ENCODE measurements at places on chromosomes 2 and 18.

DNA sequence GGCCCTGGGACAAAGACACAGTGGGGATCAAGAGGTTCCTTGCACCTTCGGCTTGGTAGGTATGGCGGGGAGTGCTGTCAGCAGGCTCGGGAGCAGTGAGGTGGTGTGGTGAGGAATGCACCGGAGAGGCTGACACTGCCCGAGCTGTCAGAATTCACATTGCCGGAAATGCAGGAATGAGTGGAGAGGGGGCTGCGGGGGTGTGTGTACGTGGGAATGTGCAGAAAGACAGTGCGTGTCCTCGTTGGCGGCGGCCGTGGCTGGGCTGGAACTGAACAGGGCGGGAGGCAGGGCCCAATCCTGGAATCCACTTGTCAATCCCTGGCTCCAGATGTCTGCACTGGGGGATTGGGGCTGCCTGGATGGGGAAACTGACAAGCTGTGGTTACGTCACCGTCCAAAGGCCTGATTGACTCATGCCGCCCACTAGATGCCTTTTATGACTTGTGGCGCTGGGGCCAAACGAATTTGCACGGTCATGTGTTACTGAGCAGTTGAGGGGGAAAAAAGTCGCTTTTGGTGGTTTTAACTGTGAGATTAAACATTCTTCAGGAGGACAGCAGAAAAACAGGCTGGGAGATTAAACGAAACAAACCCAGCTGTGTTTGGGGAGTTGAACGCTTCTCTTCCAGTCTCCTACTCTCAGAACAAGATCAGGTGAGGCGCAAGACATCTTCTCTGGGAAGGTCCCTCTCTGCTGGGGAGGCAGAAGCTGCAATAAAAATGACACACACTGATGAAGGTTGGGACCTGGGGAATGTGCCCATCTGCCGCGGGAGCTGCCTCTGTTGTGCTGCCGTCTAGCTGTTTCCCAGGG is 189.4 kb upstream of the GLI2 start:
- no peak for DNase-seq

DNA sequence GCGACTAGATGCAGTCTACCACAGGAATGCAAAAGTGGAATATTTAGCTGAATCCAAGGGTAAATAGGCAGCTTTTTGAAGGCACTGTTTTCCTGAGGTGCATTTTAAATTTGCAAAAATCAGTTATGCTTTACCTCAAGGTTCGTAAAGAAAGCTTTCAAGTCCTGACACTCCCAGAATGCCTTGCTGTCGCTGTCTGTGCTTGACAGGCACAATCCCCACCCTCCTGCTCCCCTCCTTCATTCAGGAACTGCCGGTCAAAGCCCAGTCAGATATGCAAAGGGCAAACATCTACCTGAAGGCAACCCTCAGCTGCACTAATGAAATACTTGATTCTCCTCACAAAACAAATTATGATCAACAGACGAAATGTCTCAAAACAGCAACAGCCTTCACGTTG is 97.4 kb upstream of the DDX18 start:
- DNase-seq, result no peak

DNA sequence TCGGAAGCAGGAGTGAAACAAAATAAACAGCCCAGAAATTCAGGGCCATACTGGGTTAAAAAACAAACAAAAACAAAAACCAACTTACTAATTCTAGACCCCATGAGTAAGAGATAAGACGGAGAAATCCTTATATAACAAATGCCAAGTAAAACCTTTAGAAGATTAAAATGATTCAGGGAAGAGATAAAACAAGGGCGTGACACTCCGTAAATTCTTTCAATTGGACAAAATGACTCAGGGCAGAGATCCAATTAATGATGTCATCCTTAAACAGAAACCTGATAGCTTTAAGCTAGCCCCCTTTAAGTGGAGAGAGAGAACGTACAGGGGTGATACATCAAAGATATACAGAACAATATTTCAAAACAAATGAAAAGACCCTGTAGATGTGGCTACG is 317.4 kb downstream of the NBAS start:
- no peak for DNase-seq

DNA sequence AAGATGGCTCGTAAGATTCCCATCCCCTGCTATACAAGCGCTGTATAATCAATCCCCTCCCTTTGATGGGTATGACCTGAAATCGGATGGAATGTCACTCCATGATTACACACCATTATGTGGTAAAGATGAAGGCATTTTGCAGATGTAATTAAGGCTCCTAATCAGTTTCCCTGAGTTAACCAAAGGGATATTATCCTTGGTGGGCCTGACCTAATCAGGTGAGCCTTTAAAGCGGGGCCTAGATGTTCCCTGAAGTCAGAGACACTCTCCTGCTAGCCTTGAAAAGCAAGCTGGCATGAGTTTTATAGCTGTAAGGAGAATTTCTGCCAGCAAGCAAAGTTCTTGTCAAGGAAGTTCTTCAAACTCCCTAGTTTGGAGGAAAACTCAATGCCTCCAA is 223.8 kb upstream of the FN1 start:
- no peak for DNase-seq

DNA sequence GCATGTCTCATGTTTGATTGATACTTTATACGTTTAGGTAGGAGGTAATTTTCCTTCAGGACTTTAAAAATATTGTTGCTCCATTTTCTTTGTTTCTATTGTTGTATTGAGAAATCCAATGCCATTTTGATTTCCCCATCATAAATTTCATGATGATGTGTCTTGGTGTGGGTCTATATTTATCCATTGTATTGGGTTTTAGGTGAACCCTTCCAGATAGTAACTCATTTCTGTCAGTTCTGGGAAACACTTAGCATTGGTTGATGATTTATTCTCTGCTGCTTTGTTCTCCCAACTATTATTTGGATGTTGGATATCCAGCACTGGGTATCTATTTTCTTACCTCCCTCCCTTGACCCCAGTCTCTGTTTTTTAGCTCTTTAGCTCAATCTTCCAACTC is 10.0 kb downstream of the MRPL19 start:
- no peak for DNase-seq

- no peak for DNase-seq
These were observed 4.3 kb downstream of the RAX start for GRCh38 chr18:59268721-59269562.

GRCh38 chr18:56019908-56020307 is 431.9 kb upstream of the TCF4 start:
- no peak for DNase-seq

DNA sequence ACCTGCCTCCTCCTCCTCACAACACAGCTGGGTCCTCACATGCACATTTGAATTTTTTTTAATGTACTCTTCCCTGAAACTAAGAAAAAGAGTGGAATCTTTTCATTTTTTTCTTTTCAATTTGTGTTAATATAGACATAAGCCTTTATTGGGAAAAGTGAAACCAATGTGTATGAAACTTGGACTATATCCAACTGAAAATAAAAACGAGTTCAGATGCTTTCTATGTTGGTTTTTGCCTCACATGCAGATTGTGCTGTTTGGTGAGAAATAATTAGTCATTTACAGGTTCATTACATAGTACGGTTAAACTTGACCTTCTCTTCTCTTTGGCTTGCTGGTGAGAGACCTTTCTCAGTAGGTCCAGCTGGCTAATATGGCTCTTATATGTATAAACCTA is 515.2 kb upstream of the FANCL start:
- DNase-seq, result no peak

- DNase-seq, result no peak
These were observed 184.8 kb upstream of the VWC2L start for GRCh38 chr2:214226061-214226460.

- no peak for DNase-seq
These were observed 97.1 kb downstream of the INHBB start for GRCh38 chr2:120442923-120443571.

GRCh38 chr2:62402156-62402555 is 103.8 kb downstream of the TMEM17 start:
- DNase-seq, result no peak

DNA sequence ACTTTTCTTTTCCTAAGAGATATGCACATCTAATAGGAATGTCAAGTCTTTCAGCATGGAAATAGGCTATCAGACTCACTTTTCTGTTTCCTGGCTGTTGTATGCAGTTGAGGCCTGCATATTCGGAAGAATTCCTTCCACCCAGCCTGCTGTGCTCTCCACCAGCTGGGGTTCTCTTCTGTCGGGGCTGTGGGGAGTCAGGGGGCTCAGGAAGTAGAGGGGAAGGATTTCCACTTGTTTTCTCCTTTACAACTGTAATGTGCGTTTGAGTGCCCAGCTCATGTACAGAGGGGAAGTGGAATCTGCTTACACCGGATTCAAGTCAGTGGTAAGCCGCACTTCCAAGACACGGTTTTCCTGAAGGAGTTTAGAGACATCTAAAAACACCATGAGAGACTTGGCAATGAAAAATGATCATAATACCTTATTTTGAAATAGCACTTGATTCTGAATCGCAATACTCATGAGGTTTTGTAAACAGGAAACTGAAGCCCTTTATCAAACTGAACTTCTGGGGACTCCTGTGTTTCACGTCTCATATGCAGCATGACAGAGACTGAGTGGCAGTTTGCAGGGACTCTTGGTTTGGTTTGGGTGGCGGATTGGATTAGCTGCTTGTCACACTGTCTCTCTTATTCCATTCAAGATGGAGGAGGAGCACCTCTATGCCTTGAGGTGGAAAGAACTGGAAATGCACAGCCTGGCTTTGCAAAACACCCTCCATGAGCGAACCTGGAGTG is 90.4 kb downstream of the MTCL1 start:
- DNase-seq, result no peak

DNA sequence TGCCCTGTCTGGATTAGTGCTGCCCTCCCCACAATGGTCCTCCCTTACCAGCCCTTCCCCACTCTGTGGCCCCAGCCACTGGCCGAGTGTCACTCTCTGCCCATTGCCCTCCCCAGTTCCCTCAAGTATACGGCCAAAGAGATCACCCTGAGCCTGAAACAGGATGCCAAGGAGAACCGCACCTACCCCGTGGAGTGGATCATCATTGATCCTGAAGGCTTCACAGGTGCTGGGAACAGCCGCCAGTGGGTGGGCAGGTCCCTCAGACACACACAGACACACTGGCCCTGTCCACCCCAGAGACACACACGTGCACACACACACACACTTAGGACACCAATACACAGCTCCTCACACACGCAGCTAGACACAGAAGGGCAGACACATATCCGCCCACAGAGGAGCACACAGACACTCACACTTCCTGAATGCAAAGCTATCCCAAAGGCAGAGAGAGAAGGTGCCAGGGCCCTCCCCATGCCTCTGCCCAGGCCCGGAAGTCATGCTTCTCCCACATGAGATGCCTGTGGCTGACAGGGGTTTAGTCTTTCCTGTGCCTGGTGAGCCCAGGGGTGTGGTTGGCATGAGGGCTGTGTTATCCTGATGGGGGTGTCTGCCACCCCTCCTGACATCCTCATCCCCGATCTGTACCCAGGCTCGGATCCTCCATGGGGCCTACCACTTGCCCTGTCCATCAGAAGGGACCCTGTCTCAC is 2.9 kb downstream of the CHRND start:
- no peak for DNase-seq
